Amygdala (tissue), 56 donors: ENCODE measurements at places on chromosomes 6 and 20.

DNA sequence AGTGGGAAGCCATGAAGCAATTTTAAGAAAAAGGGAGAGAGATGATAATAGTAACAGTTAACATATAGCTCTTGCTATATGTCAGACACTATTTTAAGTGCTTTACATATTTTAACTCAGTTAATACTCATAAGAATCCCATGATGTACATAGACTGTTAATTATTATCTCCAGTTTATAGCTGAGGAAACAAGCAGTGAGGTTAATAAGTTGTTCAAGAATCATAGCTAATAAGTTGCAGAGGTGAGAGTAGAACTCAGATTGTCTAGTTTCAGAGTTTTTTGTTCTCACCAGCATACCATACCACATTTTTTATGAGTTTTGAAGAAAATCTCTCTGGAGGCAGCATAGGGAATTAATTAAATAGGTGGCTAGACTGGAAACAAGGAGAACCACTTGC is 144.6 kb upstream of the MMS22L start:
- no peak for DNase-seq

DNA sequence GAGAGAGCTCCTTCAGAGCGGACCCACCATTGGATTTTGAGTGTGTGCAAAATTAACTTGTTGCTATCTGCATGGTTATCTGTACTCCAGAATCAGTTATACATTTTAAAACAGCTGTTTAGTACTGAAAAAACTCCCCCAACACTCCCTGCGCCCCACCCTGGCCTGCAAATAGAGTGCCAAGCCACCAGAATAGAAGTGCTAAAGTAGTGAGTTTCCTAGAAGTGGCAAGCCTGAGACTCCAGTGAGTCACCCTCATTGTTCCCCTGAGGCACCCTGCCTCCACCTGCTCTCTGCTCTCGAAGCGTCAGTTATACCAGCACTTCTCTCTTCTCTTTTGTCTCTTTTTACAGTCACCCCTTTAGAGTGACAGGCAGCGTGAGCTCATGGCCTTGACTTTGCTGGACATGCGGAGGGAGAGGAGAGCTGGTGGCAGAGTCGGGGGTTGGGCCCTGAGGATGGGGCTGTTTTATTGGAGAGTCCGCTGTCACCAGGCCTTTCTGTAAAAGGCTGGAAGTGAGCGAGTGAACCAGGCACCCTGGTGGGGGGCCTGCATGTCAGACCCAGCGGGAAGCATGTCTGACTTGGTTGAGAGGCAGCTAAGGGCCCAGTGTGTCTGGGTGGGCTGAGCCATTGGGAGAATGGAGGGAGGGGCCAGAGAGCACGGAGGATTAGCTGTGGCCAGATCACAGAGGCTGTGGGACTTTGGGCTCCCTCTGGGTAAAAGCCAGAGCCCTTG is 10.4 kb downstream of the IGF2R start:
- no peak for DNase-seq

GRCh38 chr20:36004045-36004444 is 35.7 kb downstream of the CNBD2 start:
- no peak for DNase-seq

DNA sequence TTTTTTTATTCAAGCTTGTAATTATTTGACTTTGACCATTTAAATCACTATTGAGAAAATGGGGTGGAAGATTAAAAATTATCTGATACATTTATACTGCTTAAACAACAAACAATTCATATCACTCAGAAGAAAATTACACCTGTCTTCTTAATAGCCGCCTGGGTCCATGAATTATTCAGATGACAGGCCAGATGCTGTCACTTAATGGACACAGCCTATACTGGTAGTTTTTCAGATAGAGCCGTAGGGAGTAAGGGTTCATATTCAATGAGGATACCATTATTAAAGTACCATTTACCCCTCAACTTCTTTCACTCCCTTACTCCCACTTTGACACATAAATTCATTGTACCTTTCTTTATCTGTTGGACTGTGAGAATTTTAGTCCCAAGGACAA is 1193.4 kb upstream of the MAP3K7 start:
- DNase-seq, result no peak

- DNase-seq, result no peak
Observed at GRCh38 chr6:70270287-70271005, 32.4 kb downstream of the COL9A1 start.

GRCh38 chr20:31990641-31991338 is 19.4 kb upstream of the CCM2L start:
- DNase-seq, result no peak
